ENCODE measurements at places on chromosomes 6 and 20.

- no peak for DNase-seq
These were observed 46.4 kb upstream of the ZNFX1 start for GRCh38 chr20:49324306-49324705.

GRCh38 chr6:11999246-11999645 is 12.9 kb upstream of the HIVEP1 start:
- DNase-seq, result peak; percentile 75

GRCh38 chr20:62928246-62928939 is 2.1 kb upstream of the DIDO1 start:
- DNase-seq, result no peak

GRCh38 chr6:155443168-155443567 is 12.5 kb downstream of the NOX3 start:
- DNase-seq, result no peak

GRCh38 chr6:145838305-145838704 is 23.7 kb upstream of the FBXO30 start:
- no peak for DNase-seq

DNA sequence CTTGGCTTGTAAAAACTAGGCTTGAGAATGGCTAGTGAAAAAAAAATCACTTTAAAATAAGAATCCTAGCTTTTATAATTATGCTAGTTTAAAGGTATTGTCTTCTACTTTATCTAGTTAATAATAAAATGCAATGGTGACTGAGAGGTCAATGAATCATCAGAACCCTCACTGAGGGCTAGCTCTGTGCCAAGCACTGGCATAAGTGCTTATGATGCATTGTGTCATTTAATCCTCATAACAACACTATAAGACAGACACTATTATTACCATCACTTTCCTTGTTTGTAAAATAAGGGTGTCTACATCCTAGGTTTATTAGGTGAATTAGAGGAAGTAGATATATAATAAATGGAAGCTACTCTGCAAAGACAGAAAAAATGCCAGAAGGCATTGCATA is 144.3 kb downstream of the F13A1 start:
- DNase-seq, result no peak

- peak; percentile 93 for DNase-seq
These were observed 72.5 kb downstream of the B3GAT2 start for GRCh38 chr6:70884074-70884983.

GRCh38 chr20:308427-309038 is 11.2 kb downstream of the ZCCHC3 start:
- DNase-seq, result no peak

- DNase-seq, result peak; percentile 8
These were observed 106.9 kb downstream of the RNGTT start for GRCh38 chr6:88856566-88856965.

DNA sequence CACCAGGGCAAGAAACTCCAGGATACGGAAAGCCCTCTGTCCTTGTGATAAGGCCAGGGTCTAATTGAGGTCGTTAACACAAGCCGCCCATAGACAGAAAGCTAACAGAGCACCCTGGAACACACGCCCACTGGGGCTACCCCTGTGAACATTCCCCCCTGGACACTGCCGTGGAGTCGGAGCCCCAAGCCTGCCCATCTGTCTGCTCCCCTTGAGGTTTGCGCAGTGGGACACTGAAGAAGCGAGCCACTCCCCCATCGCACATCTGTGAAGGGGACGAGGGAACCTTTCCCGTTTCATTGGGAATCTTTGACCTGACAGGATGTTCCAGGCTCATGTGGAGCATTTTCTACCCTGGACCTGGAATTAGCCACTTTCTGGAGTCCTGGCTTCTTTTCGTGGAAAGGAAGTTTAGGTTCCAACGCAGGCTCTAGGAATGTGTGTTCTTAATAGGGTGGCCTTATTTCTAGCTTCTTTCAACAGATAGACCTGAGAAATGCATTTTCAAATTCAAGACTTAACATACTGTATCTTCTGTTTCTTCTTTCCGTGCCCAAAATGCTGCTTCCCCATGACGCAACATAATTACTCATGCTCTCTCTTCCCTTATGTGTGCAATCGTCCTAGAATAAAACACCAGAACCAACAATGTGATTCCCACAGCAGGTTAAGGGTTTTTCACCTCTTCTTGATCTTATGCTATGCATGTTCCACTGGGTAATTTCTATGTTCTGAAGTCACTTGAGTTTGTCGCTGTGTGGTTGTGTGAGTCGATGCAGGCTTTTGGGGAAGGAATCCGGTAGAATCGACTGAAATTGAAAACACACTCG is 161.1 kb downstream of the ERMARD start:
- no peak for DNase-seq

GRCh38 chr6:18019539-18020534 is 32.4 kb upstream of the KIF13A start:
- DNase-seq, result no peak

DNA sequence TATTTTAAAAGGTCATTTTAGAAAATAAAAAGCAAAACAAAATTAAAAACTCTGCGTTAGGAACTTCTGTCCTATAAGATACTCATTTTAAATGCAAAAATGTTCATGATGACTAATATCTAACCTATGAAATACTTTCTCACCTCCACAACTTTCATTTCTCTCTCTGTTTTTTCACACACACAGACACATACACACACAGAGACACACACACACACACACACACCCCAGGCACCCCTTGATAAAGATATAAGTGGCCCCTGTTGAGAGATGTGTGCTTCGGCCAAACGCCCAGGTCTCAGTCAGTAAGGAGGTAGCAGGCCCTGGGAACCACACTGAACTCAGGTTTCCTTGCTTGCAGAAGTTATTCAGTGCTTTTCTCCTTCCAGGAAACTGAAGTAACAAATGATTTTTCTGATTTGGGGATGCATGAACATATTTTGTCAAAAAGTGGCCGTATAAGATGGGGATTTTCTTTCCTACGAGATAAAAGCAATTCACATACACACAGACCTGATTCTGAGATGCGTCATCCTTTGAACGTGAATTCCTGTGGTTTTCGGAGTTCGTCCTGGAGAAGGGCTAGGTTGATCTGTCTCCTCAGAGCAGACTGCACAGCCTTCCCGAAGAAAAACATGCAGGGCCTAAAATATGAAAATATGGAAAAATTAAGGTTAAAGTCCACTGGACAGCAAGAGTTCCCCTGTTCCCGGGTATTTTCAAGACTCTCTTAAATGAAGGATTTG is 306.8 kb upstream of the FOXQ1 start:
- DNase-seq, result no peak

GRCh38 chr6:170485159-170485558 is 67.9 kb downstream of the PSMB1 start:
- peak; percentile 37 for DNase-seq

GRCh38 chr6:35035481-35036030 is 105.6 kb downstream of the TCP11 start:
- DNase-seq, result no peak

- no peak for DNase-seq
These were observed 271.6 kb downstream of the FARS2 start for GRCh38 chr6:5532941-5533340.

DNA sequence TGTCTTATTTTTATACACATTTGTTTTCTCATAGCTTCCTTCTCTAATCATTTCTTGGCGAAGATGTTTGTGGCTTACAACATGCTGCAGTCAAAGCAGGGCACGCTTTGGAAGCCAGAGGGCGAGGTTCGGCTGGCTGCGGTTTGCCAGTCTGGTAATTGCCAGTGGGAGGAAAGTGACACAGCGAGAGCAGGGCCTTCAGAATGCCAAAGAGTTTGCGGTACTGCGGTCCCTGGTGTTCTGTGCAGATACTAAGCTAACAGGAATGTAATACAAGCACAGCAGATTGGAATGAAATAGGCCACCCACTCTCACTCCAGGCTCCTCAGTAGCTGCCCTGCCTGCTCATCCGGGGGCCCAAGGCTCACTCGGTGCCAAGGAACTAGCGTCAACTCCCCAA is 58.7 kb upstream of the TGM3 start:
- peak; percentile 96 for DNase-seq

GRCh38 chr20:52805296-52805571 is 166.9 kb upstream of the TSHZ2 start:
- DNase-seq, result no peak

DNA sequence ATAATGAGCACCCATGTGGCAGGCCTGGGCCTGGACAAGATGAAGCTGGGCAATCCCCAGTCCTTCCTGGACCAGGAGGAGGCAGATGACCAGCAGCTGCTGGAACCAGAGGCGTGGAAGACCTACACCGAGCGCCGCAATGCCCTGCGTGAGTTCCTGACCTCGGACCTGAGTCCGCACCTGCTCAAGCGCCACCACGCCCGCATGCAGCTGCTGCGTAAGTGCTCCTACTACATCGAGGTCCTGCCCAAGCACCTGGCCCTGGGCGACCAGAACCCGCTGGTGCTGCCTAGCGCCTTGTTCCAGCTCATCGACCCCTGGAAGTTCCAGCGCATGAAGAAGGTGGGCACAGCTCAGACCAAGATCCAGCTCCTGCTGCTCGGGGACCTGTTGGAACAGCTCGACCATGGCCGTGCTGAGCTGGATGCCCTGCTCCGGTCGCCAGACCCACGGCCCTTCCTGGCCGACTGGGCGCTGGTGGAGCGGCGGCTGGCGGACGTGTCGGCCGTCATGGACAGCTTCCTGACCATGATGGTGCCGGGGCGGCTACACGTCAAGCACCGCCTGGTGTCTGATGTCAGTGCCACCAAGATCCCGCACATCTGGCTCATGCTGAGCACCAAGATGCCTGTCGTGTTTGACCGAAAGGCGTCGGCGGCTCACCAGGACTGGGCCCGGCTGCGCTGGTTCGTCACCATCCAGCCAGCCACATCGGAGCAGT is 1.9 kb downstream of the FNDC11 start:
- DNase-seq, result no peak

- DNase-seq, result no peak
These were observed 70.5 kb downstream of the NINL start for GRCh38 chr20:25514747-25515340.

- no peak for DNase-seq
These were observed 332.6 kb upstream of the TBX18 start for GRCh38 chr6:85096976-85097375.

GRCh38 chr6:108117427-108118358 is 43.2 kb upstream of the OSTM1 start:
- peak; percentile 53 for DNase-seq

DNA sequence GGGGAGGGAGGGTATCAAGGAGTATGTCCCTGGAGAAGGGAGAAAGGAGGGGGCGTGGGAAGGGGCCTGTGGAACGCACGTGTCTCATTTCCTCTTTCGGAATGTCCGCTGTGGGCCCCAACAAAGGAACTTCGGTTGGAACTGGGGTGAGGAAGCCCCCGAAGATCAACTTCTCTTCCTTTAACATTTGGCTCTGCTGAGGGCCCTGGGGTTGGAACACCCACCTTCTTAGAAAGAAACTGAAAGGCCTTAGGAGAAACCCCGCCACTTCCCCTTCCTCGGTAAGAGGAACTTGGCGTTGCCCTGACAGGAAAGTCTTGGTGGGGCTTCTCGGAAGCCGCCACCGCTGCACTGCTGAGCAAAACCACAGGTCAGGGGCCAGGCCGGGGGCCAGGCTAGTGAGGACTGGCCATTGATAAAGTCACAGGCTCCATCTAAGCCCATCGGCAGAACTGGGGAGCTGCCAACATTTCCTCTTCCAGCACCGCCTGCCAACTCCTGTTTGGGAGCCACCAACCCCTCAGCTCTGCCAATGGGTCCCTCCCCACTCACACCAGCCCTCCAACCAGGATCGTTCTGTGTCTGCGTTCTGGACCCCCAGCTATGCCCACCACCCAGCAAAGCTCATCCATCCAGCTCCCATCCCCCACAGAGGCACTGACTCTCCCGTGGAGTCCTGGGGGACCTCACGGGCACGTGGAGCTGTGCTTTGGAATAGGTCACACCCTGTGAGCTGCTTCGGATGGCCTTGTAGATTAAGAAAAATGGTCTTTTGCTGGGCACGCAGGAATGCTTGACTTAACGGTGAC is 44.8 kb downstream of the FGD2 start:
- no peak for DNase-seq

DNA sequence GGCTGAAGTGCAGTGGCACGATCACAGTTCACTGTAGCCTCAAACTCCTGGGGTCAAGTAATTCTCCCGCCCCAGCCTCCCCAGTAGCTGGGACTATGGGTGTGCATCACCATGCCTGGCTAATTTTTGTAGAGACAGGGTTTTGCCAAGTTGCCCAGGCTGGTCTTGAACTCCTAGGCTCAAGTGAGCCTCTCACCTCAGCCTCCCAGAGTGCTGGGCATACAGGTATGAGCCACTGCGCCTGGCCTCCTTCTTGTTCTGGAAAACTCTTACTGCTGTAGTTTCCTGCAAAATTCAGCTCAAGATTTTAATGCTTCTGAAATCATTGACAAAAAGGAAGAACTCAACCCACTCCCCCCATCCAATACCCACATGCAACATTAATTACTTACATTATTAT is 21.9 kb upstream of the KCNG1 start:
- DNase-seq, result no peak

DNA sequence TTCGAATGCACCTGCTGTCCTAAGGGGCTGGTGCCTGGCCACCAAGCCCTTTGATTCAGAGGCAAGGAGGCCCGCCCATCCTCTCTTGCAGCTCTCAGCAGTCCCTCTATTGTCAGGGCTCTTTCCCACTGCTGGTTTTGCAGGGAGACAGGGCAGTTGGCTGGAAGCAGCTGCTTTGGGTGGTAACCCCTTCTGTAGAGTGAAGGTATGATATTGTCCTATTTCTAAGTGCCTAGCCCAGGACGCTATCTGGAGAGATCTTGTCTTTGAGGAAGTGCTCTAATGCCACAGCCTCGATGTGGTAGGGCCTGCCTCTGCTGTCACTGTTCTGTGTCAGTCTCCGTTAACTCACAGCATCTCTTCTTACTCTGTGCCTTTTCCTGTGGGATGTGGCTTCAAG is 5.6 kb downstream of the PLCG1 start:
- no peak for DNase-seq

DNA sequence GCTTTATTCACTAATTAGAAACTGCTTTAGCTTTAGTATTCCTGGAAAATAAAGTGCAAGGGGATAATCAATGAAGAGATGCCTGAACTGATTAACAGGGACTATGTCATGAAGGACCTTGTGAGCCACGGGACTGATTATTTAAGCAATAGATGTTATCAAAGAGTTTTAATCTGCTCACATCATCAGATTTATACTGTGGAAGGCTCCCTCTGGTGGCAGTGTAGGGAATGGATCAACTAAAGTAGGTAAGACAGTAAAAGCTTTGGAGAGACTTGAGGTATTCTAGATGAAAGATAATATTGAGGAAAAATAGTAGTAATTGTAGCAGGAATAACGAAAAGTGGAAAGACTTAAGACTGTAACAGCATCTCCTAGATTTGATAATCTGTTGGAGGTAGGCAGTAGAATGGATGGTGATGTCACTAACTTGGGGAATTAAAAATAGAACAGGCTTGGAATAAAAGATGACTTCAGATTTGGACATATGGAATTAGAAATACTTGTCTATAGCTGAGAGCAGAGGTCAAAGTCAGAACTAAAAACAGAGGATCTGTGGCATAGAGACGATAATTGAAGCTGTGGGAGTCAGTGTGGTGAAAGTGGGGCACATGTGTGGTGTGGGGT is 80.3 kb upstream of the HTR1E start:
- peak; percentile 16 for DNase-seq
